ENCODE measurements at places on chromosomes 2 and 18.

DNA sequence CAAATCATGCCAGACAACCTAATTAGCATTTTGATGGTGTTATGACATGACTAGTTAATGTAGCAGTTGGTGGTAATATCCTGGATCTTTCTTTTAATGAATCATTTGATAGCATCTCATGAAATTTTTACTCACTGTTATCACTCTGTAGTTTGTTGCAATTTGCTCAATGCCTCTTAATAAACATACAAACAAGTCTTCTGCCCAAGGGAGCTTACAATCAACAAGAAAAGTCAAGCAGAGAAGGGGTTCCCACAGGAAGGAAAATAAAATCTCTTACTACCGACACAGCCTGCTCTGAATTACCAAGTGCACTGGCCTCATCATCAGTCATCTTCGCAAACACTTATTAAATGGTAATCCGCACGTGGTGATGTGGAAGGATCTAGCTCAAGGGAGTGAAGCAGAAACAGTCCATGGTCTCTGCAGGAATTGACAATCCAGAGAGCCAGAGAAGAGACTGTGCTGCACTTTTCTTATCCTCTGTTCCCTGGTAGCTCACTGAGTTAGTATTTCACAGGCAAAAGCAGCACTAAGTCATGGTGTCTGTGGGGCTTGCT is 263.5 kb downstream of the EPHA4 start:
- DNase-seq: no peak

DNA sequence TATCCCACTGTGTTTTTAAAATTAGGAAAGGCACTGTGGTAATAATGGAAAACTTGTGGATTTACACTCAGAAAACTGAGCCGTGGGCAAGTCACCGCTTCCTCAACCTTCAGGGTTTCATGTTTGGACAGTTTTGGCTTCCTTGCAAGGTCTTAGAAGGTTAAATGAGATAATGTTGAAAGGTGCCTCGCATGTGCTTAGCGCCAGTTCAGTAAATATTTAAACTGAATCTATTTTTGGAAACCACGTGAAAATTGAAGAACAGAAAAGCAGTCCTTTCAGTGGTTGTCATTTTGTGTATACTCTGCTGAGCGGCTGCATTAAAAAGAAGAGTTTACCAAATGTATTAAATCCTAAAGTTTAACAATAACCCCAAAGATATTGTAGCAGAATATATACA is 15.2 kb upstream of the AGAP1 start:
- DNase-seq: no peak

DNA sequence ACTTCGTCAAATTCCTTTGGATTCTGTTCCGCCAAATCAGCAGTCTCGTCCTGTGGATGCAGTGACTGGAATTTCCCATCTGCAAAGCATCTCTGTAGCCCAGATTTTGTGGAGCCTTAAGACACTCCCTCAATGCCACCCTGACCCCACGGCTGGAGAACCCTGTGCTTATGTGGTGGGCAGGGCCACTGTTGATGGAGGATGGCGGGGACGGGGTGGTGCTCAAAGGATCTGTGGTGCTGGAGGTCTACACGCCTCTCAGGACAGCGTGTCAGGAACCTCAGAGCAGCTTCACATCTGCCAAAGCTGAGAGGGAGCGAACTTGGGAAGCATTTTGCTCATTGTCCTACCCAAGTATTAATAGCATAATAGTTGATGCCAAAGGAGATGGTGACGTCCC is 200.1 kb downstream of the MGAT5 start:
- no peak for DNase-seq

DNA sequence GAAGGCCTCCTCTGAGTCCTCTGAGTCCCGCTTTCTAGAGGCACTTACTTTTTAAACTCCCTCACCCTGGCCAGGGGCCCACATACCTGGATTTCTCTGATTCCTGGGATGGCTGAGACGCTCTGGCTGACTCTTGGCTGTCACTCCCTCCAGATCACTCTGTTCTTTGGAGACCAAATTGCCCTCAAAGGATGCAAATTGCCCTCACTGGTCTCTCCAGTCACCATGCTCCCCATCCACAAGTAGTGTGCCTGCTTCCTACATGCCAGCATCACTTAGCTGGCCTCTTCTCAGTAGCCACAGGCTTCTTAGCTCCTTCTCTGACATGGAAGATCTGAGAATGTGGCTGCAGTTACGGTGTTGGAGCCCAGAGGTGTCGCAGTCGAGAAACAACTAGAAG is 41.3 kb upstream of the CCDC68 start:
- no peak for DNase-seq

DNA sequence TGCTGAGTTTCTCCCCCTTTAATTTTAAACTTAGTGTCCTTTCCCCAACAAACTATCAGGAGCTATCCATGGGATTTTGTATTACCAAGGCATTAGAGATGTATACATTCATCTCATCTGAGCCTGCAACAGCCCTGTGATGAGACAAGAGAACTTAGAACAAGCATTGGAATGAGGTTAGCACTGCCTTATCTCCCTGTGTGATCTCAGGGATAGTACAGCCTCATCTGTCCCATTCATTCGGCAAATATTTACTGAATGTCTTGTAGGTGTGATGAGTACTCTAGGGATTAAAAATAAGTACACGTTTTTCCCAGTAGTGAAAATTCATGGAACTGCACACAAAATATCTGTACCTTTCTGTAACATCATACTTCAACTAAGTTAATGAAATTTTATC is 45.6 kb downstream of the PAIP2B start:
- DNase-seq: no peak

Data from dorsolateral prefrontal cortex (tissue), 122 donors.